ENCODE measurements at places on chromosomes 6 and 20. TPM values are rescaled to one million over a fixed set of nuclear protein-coding genes. Genes with fewer than 3 reads are reported as not detected.

Gene PI16
- 17.2 TPM for polyA plus RNA-seq

Gene FOXF2
- 0.90 TPM for polyA plus RNA-seq

- no peak for DNase-seq
Observed at GRCh38 chr6:36615018-36615761, 21.0 kb downstream of the SRSF3 start.

- DNase-seq, result peak; percentile 60
Observed at GRCh38 chr6:158631678-158632537, 12.6 kb downstream of the DYNLT1 start.

- DNase-seq, result no peak
Observed at GRCh38 chr6:145141572-145141971, 593.7 kb downstream of the EPM2A start.

DNA sequence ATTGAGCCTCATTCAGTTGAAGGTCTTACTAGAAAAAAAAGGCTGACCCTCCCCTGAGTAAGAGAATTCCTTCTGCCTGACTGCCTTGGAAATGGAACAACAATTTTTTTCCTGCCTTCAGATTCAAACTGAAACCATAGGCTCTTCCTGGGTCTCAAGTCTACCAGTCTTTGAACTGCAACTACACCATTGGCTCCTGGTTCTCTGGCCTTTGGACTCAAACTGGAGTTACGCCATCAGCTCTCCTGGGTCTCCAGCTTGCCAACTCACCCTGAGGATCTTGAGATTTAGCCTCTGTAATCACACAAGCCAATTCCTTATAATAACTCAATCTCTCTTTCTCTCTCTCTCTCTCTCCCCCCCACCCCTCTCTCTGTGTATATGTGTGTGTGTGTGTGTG is 36.0 kb upstream of the SNX9 start:
- no peak for DNase-seq

GRCh38 chr20:31838646-31839292 is 6.6 kb downstream of the FOXS1 start:
- DNase-seq, result no peak

- no peak for DNase-seq
Observed at GRCh38 chr6:139577124-139577762, 202.8 kb upstream of the CITED2 start.

GRCh38 chr20:4064144-4064909 is 49.0 kb upstream of the RNF24 start:
- DNase-seq, result peak; percentile 98

DNA sequence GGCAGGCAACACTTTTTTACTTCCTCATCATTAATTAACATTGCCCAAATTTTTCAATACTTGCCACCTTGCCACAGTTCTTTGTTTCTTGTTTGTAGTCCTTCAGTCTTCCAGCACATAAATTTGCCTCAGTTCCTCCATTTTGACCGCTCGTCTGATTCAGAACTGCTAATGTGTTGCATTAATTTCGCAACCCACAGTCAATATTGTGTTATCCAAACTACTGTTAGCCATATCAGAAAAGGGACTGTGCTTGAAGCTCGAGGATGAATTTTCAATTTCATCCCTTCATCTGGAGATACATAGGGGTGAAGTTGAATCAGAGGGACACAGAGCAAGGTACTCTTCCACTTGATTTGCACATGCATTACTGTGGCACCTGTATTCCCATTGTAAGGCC is 421.5 kb downstream of the CDKAL1 start:
- DNase-seq, result no peak

- no peak for DNase-seq
Observed at GRCh38 chr6:14443629-14444268, 326.2 kb downstream of the CD83 start.
